ENCODE measurements at places on chromosomes 2 and 18. TPM values are rescaled to one million over a fixed set of nuclear protein-coding genes. Genes with fewer than 3 reads are reported as not detected.

The HMSD gene
- total RNA-seq = not detected

The HAAO gene
- total RNA-seq = not detected

The NT5DC4 gene
- not detected for total RNA-seq

The IL1F10 gene
- total RNA-seq = not detected

The TUBA4B gene
- total RNA-seq = not detected

The FOXD4L1 gene
- not detected for total RNA-seq

The CYP26B1 gene
- total RNA-seq = not detected

The SLC5A7 gene
- not detected for total RNA-seq

The EN1 gene
- not detected for total RNA-seq

The LYG1 gene
- total RNA-seq = 0.13 TPM

The ABCG8 gene
- not detected for total RNA-seq

The OXER1 gene
- not detected for total RNA-seq

The ARHGAP15 gene
- total RNA-seq = under 0.01 TPM

The FTCDNL1 gene
- 0.38 TPM for total RNA-seq

The ALKAL2 gene
- not detected for total RNA-seq

The ADAM23 gene
- 0.77 TPM for total RNA-seq

The ACMSD gene
- total RNA-seq = not detected

All from dermis microvascular lymphatic vessel endothelial cell (primary cell).